D341Med (cell line): ENCODE measurements at places on chromosomes 13 and 19.

- no peak for DNase-seq
Observed at GRCh38 chr13:79646880-79647279, 165.9 kb downstream of the NDFIP2 start.

GRCh38 chr13:27679396-27679795 is 57.7 kb downstream of the POLR1D start:
- DNase-seq, result no peak

- no peak for DNase-seq
Observed at GRCh38 chr13:113014752-113015745, 46.0 kb downstream of the MCF2L start.

DNA sequence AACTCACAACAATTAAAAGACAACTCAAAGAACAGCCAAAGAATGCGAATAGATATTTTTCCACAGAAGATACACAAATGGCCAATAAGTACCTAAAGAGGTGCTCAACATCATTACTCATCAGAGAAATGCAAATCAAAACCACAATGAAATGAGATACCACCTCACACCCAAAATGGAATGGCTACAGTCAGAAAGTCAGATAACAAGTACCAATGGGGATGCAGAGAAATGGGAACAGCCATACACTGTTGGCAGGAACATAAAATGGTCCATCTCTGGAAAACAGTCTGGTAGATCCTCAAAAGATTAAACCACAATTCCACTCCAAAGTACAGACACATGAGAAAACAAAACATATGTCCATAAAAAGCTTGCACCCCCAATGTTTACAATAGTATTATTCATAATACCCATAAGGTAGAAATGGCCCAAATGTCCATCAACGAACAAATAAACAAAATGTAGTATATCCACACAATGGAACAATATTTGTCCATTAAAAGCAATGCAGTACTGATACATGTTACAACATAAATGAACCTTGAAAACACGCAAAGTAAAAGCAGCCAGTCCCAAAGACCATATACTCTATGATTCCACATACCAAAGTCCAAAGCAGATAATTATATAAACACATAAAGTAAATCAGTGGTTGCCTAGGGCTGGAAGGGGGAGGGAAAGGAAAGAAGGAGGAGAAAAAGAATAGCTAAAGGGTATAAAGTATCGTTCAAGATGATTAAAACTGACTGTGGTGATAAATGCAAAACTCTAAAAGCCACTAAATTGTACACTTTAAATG is 19.6 kb downstream of the USP12 start:
- DNase-seq, result no peak

- no peak for DNase-seq
Observed at GRCh38 chr19:17074634-17075034, 618 bp downstream of the HAUS8 start.
